Amygdala (tissue), 56 donors: ENCODE measurements at places on chromosomes 5 and 9.

DNA sequence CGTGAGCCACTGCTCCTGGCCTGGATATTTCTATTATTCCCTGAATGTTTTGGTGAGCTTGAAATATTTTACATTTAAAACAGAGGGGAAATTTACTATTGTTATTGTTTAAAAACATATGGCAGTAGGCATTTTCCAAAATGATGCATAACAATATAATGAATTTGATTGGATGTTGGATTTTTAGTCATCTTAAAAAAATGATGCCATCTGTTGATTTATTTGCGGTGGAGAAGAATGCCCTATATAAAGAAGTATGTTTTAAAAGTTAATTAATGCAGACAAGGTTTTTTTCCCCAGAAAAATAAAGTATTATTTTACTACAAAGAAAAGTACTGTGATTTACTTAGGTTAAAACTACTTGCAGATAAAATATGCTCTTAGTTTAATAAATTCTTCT lies 33.4 kb upstream of the ARRDC3 start:
- DNase-seq, result no peak

- no peak for DNase-seq
Observed at GRCh38 chr9:132293145-132293721, 61.6 kb downstream of the SETX start.

DNA sequence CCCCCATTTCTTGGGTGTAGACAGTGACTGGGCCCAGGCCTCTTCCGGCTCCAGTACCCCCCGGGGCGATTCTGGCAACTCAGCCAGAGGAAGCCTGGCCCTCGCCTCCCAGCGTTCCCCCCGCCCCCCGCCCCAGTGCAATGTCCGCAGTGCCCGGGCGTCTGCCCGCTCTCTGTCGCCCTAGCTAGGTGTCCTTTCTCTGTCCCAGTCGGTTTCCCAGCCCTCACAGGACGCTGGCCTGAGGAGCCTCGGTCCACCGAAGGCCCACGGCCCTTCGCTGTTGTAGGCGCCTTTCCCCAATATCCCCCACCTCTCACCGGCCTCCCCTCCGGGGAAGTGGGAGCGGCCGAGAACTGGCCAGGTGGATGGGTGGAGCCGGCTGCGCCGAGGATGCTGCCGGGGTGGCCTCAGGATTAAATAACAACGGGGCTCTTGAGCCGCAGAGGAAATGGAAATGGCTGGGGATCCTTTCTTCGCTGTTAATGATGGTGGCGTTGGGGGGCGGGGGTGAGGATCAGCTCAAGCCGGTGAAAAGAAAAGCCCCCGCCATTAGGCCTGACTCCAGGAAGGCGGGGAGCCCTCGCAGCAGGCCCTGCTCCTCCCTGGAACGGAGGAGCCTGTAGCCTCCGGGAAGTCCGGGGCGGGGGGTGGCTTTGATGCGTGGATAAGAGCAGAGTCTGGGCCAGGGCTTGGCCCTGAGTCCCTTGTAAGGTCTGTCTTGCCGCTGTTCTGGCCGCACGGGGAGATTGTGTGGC lies 1.1 kb upstream of the SPRY4 start:
- no peak for DNase-seq

- DNase-seq, result no peak
Observed at GRCh38 chr9:133505901-133506652, 18.7 kb downstream of the MYMK start.

DNA sequence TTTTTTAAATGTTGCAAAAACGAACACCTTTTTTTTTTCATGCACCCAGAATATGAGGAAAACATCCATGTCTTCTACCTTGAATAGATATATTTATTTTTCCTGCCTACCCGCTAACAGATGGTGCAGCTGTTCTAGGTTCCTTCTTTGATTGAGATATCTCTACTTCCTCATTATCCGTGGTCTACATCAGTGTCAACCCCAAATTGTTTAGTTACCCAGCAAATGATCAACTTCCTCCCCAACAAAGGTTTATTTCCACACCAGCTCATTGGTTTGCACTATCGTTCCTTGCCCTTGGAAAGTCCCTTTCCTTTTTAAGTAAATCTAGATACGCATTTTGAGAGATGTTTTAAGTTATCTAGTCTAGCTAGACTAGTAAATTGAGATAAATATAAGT lies 166.4 kb downstream of the PRR16 start:
- DNase-seq, result no peak

DNA sequence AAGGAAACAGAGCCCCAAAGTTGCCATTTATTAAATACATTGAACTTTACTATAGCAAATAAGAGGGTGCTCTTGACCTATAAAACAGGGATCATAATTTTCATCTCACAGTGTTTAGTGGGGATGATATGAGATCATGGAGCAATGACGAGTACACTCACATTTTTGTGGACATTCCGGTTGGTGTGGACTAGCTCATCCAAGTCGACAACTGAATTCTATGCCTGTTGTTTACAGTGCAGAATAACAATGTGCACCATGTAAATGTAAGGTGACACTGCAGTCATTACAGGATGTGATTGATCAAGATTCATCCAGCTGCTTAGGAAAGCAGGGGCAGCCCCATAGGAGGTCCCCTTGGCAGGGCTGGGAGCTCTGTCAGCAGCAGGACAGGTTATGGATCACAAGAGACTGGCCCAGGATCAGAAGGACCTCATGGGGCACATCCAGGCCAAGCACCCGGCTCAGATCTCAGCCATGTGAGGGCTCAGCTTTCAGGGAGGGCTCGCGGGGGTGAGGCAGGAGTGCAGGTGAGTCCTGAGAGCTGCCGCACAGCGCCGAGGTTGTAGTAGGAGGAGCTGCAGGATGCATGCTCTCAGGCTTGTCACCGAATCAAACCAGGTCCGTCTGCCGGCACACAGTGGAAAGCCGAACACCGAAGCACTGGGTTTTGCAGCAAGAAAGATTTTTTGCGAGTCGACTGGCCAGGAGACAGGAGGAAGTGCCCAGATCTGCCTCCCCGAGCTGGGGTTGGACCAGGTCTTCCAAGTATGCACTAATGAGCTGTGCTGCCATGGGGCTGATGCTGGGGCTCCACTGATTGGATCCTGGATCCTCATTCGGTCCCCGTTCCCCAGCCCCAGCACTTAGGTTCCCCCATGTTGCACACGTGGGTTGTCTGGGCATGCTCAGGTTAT lies 28.2 kb downstream of the MRPL36 start:
- DNase-seq, result no peak

DNA sequence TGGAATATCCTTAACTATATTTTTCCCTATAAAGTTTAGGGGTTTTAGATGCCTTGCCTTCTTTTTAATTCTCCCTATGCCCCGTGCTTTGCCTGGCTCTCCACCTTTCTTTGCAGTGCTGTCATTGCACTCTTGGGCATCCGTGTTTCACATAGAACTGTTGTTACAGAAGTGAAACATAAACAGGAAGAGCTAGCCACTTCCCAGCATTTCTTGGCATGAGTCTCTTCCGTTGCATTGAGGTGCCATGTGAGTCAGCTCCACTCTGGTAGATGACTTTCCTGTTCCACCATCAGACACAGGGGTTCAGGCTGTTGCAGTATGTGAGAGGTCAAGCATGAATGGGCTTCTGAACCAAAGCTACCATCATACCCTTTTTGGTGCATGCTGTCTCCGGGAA lies 73.4 kb downstream of the ANGPTL2 start:
- DNase-seq, result no peak

DNA sequence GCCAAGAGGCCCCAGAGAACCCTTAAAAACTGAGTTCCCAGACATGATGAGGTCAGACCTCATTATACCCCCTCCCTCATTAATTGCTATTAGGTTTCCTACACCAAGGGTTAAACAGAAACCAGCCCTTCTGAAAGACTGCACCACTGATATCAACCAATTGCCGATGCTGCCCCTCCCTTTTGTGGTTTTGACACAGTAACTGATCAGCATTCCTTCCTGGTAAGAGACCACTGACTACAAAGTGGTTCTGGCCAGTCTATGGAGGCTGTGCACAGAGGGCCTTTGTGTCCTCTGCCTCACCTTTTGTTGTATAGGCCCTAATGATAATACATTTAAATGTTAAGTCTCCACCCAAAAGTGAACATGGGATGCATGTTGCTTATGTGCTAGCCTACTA lies 201.5 kb downstream of the FRMD3 start:
- DNase-seq, result no peak

DNA sequence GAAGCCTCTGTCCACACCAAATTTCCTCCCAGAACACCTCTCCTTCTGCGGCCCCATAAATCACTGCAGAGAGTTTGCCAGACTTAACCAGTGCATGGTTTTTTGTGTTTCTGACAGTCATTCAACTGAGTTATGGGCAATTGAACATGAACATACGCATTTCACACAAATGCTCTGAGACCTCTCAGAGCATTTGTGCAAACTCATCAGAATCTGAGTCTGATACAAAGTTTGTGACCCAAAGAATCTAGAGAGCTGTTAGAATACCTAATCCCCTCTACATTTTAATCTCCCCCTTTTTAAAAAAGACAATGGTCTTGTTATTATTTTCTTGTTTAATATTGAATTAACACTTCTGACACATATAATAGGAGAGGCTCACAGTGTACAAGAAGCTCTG lies 416.9 kb upstream of the SMARCA2 start:
- no peak for DNase-seq

DNA sequence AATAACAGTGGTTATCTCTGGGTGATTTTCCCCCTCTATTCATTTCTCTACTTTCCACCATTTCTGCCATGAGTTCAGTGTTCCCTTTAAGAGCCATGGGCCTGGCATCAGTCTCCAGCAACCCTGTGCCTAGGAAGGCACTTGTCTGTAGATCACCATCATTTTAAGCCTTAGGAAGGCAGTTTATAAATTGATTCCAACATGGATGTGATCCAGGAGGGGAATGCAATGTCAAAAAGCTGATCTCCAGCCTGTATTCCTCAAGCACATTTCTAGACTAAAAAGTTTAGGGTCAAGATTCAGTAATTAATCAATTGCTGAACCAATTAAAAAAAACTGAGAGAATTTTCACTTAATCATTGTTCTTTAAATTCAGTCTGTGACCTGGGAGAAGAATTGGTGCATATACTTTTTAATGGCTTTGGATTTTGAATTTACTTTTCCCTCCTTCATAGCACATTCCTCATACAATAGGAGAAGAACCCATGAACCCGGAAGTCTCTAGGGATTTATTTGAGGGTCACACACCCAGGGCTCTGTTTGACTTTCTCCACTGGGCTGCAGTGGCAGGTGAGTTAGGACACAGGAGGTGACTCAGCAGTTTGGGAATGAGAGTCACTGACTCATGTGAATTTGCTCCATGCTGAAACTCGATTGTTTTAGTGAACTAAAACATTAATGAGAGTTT lies 6.1 kb upstream of the ERMP1 start:
- no peak for DNase-seq
